Non-pigmented ciliary epithelial cell (primary cell): ENCODE measurements at places on chromosomes 7 and 10.

GRCh38 chr10:121658611-121659010, 60.4 kb upstream of the FGFR2 start:
- no peak for DNase-seq

GRCh38 chr10:128156999-128157755, 31.0 kb upstream of the MKI67 start:
- DNase-seq = no peak

DNA sequence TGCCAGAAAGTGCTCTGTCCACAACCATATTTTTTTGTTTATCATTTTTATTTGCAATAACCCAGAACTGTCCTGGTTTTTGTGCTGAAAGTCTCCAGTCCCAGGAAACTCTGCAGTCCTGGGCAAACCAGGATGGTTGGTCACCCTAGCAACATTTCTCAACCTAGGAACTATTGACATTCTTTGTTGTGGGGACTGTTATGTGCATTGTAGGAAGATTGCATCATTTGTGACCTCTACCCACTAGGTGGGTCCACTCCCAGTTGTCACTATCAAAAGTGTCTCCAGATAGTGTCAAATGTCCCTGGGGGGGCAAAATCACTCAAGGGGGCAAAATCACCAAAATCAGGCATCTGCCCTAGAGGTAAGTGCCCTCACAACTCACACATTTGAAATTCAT, 14.0 kb upstream of the SRI start:
- DNase-seq = no peak

GRCh38 chr10:62046522-62047227, 145.2 kb downstream of the ARID5B start:
- no peak for DNase-seq

DNA sequence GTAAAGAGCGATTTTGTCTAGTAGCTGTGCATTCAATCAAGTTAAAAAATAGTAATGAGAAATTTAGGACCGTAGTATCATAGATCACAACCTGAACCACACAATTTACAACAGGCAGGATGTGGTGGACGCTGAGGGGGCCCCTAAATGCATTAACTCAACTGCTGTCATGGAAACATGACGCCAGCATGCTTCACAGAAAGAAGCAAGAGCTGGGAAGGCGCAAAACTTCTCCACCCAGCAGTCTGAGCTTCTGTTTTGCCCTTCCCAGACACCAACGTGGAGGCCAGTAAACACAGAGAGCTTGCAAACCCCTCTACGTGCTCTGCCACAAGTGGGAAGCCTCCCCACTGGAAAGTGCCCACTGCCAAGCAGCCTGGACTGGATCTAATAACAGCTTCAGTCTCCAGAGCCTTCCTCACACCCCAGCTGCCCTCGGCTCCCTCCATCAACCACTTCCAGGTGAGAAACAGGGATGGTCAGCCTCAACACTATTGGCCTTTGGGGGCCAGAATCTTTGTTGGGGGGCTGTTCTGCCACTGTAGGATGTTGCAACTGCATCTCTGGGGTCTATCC, 151.8 kb downstream of the SFMBT2 start:
- no peak for DNase-seq

- no peak for DNase-seq
Observed at GRCh38 chr10:2933924-2934323, 133.4 kb upstream of the PFKP start.

GRCh38 chr7:2903682-2904162, 59.6 kb upstream of the GNA12 start:
- no peak for DNase-seq

DNA sequence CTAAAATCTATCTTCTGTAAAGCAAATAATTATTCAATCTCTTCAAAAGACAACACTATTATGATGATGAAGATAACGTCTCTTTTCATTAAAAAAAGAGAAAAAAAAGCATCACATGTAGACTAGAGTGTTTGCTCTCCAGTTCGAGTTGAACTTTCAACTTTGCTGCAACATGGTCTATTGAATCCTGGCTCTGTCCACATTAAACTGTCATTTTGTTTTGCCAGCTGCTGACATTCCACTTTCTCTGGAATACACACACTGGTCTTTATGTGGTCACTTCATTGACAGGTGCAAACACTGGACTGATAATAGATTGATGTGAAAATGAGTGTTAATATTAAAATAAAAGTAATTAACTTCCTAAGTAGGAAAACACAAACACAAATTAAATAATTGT, 61.7 kb downstream of the PTF1A start:
- no peak for DNase-seq

DNA sequence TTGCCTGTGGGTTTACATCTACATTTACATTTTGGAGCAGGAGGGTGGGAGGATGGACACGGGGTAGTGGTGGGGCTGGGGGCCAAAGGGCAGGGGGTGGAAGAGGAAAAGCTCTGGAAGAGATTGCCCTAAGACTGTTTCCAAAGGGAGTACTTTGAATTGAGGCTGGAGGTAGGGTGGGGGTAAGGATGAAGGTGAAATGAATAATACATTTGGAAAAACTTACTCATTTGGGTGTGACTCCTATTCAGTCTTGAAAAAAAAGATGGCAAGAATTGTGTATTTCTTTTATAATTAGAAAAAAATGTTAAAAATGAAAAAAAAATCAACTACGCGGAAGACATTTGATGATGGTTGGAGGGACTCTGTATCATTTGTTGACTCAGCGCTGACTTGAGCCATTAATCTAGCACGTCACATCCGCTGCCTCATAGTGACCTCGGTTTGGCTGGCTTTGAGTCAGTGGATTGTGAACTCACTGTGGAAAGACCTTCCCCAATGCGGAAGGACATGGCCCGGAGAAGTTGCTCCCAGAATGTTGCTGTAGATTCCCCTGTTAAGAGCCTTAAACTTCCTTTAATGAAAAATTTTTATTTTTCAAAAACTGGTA, 2.8 kb downstream of the FAM180A start:
- peak; percentile 81 for DNase-seq

DNA sequence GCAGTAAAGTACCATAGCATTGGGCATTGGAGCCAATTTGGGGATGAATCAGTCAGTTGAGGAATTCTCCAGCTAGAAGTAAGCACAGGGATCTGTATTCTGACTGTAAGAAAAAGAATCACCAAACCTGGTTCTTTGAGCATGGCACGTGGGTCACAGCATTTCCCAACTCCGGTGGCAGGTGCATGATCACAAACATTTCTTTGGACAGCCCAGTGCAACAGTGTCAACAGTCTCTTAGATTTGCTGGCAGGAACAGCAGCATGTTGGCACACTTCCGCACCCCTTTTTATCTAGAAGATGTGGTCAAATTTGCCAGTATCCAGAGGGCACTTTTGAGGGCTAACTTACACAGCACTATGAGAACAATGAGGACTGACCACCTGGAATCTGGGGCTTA, 437.5 kb upstream of the GHITM start:
- DNase-seq = no peak

DNA sequence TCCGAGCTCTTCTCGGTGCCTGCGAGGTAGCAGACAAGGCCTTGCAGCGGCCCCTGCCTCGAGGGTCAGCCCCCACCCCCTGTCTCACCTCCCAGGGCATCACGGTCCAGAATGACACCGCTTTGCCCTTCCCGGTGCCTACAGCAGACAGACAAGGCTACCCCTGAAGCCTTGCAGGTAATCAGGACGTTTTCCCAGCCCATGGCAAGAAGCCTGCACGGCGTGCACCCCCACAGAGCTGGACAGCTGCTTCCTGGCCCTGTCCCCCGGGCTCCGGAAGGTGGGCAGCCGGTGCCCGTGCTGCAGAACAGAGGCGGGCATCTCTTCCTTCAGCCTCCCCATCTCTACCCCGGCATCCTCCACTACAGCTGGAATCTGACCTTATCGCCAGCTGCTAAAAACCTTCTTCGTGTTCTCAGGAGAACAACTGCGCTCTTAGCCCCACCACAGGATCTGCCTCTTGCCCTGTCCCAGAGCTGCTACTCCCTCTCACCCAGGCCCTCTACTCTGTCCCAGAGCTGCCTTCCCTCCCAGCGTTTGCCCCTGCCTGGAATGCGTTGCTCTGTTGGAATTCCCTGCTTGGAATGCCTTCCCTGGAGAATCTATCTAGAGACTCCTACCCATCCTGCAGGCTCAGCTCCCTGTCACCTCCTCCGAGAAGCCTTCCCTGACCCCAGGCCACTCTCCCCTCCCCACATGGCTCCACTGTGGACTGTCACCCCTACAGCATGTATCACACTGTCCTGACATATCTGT, 4.7 kb downstream of the MYL10 start:
- no peak for DNase-seq

- no peak for DNase-seq
Observed at GRCh38 chr10:106740071-106740470, 424.4 kb downstream of the SORCS1 start.

DNA sequence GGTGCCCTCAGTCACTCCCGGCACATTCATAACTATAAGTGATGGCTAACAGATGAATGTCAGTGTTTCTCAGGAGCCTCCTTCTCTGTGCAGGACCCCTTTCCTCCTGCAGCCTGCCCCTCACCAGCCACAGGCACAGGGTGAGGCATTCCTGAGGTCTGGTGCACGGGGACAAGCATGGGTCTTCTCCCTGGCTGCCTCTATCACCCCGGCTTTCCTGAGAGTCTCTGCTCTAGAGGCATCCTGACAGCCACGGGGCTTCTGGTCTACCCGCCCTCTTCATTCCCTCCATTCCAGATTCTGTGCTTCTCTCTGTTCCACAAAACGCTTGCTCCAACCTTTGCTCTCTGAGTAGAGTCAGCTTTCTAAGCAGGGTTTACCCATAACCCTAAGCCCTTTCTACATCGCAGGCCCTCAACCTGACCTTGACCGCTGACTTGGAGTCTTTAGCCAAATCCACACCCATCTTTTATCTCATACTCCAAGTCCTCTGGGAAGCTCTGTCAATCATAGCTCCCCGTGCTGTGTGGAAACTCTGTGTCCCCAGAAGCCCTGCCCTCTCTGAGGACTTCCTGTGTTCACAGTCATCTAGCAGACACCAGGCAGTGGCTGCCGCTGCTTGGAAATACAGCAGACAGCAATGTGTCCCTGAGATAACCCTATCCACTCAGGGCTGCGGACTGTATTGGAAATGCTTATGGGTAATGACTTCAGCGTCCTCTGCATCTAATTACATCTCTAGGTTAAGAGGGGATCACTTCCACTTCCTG, 159.0 kb downstream of the SFMBT2 start:
- DNase-seq = no peak

- no peak for DNase-seq
Observed at GRCh38 chr7:16086743-16087142, 334.6 kb downstream of the CRPPA start.

DNA sequence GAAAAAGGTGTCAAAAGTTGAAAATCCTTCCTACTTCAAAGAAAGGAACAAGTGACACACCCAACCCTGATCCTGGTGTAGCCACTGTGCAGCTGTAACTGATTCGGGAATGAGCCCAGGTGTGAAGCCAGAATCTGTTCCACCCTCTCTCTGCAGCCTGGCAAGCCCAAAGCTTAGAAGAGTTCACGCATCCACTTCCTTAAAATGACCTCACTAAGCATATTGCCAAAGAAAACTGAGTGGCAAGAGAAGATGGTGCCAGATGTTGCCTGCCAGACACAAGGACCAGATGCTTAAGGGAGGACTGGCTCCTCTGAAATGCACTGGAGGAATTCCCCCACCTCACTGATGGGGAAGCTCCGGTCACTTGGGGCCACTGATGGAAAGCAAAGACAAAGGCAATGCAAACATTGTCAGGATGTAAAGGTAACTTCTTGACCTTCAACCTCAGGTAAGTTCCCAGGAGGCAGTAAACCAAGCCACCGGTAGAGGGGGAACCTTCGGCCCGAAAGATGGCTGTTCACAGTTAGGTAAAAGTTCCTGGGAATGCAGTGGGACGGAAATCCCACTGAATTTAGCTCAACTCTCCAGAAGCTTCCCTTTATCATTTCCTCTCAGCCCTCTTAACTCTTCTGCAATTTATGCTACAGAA, 554.9 kb downstream of the KCNMA1 start:
- no peak for DNase-seq

DNA sequence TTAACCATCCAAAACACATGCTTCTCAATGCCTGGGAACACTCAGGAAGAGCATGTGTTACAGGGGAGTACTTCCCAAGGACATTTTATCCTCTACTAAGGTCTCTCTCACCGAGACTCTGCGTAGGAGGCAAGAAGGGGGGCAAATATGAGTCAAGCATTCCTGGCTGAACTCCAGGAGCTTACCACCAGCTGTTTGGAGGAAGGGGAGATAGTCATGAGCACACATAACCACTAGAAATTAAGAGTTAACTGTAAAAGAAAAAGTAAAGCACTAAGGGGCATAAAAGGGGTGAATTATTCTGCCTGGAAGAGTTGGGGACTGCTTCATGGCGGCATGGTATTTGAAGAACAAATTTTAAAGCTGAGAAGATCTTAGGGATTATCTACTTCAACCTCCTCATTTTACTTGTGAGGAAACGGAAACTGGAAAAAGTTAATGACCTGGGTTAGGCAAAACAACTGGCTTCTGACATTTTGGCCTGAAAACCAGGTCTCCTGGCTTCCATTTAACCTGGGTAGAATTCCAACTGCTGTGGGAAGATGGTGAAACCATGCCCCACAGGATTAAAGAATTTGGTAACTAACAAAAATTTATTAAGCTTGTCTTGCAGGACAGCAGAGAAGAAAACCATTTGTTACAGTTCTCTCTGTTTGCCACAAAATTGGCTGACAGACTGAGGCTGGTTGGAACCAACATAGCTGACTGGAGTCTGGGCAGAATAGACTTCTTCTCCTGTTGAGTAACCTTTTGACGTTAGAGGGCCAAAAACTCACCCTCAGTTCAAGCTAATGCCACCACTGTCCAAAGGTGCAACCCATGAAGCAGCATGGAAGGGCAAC, 85.5 kb downstream of the SLC25A13 start:
- DNase-seq = peak; percentile 92

DNA sequence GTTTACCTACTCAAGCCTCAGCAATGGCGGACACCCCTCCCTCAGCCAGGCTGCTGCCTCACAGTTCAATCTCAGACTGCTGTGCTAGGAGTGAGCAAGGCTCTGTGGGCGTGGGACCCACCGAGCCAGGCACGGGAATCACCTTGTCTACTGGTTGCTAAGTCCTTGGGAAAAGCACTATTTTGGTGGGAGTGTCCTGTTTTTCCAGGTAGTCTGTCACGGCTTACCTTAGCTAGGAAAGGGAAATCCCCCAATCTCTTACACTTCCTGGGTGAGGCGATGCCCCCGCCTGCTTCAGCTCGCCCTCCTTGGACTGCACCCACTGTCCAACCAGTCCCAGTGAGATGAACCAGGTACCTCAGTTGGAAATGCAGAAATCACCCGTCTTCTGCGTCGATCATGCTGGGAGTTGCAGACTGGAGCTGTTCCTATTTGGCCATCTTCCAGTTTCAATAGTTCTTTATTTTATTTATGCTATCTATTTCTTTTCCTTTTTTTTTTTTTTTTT, at the start of gene HYAL4:
HYAL4 (plus strand) TSS at position 458 of the 508 bp plus-strand sequence. CDS start 23,105 bp downstream, outside the sequence.
- no peak for DNase-seq
